Endodermal cell (in vitro differentiated cells): ENCODE measurements at places on chromosomes 7 and 10.

- H3K4me1 ChIP-seq, result peaks cover 10% of the 10 kb centered on the region
- no peak for DNase-seq
- H3K27ac ChIP-seq, result no peak overlapping the region
- H3K36me3 ChIP-seq, result no peaks in the 10 kb centered on the region
- no peaks in the 10 kb centered on the region for H3K27me3 ChIP-seq
These were observed 87.8 kb downstream of the TBXAS1 start for GRCh38 chr7:139916717-139917395.

DNA sequence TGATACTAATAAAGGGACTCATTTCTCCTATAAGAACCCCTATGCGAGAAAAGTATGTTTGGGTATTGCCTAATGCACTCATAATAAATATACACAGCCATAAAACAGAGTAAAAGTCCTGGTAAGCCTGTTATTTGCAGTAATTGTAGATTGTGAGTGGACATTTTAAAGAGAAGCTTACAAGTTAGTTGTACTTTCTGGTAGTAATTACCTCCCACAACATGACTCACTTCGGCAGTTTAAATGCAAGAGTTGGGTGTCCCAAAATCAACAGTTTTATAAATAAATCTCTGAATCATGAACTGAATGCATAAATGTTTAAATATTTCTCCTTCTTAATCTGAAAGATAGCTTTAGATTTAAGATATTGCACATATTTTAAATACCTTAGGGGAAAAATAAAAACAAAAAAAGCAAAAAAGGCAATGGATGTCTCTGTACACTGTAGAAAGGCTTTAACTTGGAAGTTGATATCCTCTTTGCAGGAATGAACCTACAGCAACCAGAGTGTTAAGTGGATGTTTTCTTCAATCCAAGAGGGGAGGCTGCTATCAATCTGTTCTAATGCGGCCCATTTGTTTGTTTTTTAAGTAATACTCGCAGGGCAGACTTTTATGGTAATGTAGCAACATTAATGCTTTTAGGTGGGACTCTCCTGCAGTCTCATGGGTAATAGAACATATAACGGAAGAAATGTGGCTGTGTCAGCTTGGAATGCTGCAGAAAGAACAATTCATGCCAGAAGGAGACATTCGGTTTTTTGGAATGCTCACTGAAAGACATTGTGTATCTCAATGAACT lies 57.3 kb upstream of the ZEB1 start:
- no peaks in the 10 kb centered on the region for H3K27me3 ChIP-seq
- no peak overlapping the region for H3K4me3 ChIP-seq
- no peaks in the 10 kb centered on the region for H3K4me1 ChIP-seq
- H3K27ac ChIP-seq, result no peak overlapping the region
- no peaks in the 10 kb centered on the region for H3K36me3 ChIP-seq
- DNase-seq, result no peak

GRCh38 chr10:75694269-75694668 lies 262.8 kb downstream of the LRMDA start:
- H3K27me3 ChIP-seq, result no peaks in the 10 kb centered on the region
- no peak overlapping the region for H3K27ac ChIP-seq
- no peak for DNase-seq
- no peaks in the 10 kb centered on the region for H3K36me3 ChIP-seq

DNA sequence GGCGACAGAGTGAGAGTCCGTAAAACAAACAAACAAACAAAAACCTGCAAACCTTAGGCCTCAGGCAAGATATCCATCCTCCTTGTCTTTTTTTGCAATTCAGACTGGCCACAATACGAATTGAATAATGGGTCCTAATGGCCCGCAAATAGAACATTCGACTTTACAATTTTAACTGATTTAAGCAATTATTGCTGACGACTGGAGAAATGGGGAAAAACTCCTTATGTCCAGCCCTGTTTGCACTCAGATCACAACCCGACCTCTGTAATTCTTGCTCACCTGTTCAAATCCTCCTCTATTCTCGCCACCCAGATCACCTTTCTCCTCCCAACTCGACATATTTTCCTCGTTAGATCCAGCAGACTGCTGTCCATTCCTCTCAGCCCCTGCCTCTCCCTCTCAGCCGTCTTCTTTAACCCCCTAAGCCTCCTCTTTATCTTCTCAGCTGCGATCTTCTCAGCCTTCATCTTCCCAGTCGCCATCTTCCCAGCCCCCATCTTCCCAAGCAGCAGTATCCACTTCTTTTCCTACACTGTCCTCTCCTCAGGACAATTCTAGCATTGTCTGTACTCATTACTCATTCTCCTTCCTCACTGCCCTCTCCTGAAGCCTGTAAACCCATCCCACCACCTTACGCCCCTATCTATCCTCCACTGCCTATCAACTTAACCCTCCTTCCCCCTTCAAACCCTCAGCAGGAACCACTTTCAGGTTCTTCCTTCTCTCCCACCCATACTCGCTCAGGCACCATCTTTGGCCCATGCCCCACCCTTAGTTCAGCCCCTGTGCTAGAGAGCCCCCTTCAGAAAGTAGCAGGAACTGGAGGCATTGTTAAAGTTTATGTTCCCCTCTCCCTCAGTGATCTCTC lies 61.8 kb downstream of the LRRC17 start:
- no peak overlapping the region for H3K27ac ChIP-seq
- no peak overlapping the region for H3K4me3 ChIP-seq
- no peaks in the 10 kb centered on the region for H3K4me1 ChIP-seq
- H3K27me3 ChIP-seq, result no peaks in the 10 kb centered on the region
- H3K36me3 ChIP-seq, result no peaks in the 10 kb centered on the region

DNA sequence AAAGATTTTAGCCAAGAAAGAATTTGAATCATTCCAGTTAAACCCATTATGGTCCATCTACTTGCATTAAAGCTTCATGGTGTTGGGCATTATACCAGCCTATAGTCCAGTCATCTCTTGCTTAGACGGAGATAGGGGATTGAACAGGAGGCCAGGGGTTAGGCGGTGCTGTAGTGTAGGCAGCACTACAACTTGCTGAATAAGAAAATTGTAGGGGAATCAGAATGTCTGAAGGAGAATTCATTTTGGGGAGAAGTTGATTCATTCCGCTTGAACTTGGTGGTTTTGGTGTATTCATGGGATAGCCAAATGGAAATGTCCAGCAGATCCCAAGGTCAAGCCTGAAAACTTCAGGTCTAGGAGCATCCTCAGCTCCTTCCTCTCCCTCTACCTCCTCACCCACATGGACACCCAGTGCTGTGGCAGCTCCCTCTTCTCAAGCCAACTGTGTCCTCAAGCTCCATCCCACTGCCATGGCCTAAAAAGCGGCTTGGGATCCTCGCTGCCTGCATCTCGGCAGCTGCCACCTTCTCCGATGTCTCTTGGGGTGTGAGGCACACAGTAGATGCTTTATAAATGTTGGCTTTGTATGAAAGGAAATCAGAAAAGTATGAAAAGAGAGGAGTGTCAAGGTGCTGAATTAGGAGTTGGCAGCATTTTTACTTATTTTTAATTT lies 63.6 kb upstream of the MNX1 start:
- peak; percentile 15 for DNase-seq
- H3K27me3 ChIP-seq, result peaks cover 34% of the 10 kb centered on the region
- no peaks in the 10 kb centered on the region for H3K36me3 ChIP-seq
- no peak overlapping the region for H3K4me3 ChIP-seq

DNA sequence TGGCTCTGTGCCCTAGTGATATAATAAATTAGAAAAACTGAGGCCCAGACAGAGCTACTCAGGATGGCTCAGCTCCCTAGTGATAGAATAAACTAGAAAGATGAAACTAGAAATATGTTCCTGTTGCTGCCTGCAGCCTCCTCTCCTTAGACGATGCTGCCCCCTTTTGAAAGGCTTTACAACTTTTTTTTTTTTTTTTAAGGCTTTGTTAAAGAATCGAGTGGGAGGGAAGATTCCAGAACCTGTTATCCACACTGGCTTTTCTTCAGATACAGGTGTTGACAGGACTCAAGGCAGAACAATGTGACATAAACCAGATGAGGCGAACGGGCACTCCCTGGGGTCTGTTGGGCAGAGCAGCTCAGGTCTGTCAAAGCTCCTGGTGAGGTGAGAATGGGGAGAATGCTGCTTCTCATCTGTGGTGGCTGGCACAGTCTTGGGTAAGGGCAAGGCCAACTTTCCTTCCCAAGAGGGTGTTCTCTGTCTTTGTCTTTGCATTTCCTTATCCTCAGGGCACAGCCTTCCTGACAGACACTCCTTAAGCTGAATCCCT lies 175.1 kb downstream of the COBL start:
- H3K4me3 ChIP-seq, result no peak overlapping the region
- peak; percentile 78 for DNase-seq
- no peaks in the 10 kb centered on the region for H3K36me3 ChIP-seq
- no peaks in the 10 kb centered on the region for H3K27me3 ChIP-seq

DNA sequence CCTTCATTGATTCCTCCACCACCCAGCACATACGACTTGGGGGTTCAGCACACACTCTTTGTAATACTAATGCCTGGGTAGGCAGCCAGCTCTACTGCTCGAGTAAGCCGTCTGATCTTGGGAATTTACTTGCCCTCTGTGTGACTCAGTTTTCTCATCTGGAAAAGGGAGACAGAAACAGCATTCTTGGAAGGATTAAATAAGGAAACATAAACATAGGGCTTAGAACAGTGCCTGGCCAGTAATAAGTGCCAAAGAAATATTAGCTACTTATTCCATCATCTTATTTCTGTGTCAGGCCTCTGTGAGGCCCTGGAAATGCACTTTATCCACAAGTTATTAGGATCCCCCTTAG lies 130.1 kb downstream of the TNS3 start:
- H3K36me3 ChIP-seq, result no peaks in the 10 kb centered on the region
- DNase-seq, result no peak
- H3K27me3 ChIP-seq, result no peaks in the 10 kb centered on the region
- no peak overlapping the region for H3K4me3 ChIP-seq
- H3K4me1 ChIP-seq, result no peaks in the 10 kb centered on the region

DNA sequence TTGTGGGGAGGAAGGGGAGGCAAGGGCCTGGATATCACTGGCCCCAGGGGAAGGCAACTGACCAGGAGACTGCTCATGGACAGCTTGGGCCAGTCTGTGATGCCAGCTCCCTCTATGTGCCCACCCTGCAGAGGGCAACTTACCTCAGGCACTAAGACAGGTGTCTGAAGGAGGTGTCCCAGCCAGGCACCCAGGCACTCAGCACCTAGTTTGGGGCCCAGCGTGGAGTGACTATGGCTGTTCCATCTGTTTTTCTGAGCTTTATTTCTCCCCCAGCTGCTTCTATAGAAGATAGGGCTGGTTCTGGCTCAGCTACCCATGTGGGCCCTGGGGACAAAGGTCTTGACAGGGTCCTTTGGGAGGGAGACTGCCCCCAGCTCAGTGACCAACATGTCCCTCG lies 150.6 kb upstream of the PCBD1 start:
- no peak overlapping the region for H3K4me3 ChIP-seq
- no peaks in the 10 kb centered on the region for H3K27me3 ChIP-seq
- H3K4me1 ChIP-seq, result no peaks in the 10 kb centered on the region
- DNase-seq, result no peak
- no peaks in the 10 kb centered on the region for H3K36me3 ChIP-seq

DNA sequence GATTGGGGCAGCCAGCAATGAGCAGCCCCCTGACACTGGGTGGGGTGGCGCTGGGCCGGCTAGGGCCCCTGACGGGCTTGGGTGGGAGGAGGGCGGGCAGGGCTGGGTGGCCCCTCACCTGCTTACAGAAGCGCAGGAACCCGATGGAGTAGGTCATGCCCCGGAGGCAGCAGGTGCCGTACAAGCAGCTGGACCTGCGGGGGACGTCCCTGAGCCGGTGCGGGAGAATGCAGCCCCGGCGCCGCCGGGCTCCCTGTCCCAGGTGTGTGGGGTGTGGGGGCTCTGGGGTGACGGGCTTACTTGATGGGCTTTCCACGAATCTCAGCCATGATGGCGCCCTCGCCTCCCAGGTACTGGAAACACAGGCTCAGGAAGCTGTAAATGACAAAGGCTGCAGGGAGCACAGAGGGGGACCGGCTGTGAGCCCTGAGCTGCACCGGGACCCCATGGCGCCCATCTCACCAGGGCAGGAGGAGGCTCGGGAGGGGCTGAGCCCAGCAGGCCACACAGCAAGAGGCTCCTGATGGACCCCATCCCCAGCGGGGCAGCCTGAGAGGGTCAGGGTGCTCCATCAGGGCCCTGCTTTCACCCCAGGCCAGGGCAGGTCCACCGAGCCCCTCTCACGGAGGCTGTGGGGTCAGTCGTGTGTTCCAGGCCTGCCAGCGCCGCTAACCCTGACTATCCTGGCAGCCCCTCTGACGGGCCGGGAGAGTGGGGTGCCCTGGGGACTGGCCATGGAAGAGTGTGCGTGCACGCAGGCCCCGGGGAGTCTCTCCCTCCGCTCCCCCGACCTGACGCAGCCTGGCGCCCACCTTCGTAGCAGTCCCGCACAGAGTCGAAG lies 5.8 kb downstream of the TMEM184A start:
- no peak for DNase-seq
- no peak overlapping the region for H3K4me3 ChIP-seq
- H3K36me3 ChIP-seq, result no peaks in the 10 kb centered on the region
- no peaks in the 10 kb centered on the region for H3K4me1 ChIP-seq
- no peaks in the 10 kb centered on the region for H3K27me3 ChIP-seq

DNA sequence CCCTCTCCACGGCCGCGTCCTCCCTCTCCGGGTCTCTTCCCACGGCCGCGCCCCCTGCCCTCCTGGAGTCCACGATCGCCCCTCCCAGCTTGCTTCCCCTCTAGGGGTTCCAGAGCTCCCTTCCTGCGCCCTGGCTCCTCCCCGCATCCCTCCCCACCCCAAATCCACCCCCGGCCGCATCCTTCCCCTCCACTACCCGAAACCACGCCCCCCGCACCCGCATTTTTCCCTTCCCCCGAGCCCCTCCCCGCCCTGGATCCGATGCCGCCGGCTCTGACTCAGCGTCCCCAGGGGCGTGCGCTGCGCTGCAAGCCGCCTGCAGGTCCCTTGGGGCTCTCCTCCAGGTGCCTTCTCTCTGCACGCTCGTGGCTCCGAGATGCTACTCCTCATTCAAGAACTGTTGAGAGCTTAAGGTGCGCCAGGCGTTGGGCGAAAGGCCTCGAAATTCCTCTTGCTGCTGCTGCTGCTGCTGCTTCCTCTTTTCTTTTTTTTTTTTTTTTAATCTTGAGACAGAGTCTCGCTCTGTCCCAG lies 372 bp upstream of the TMEM130 start:
- peak; percentile 85 for DNase-seq
- H3K4me1 ChIP-seq, result no peaks in the 10 kb centered on the region
- H3K27ac ChIP-seq, result no peak overlapping the region
- H3K4me3 ChIP-seq, result peak overlapping the region; percentile 58
- peaks cover 42% of the 10 kb centered on the region for H3K27me3 ChIP-seq

GRCh38 chr10:25756784-25757183 lies 177.2 kb upstream of the MYO3A start:
- H3K4me1 ChIP-seq, result peaks cover 3% of the 10 kb centered on the region
- H3K27me3 ChIP-seq, result no peaks in the 10 kb centered on the region
- H3K27ac ChIP-seq, result no peak overlapping the region
- H3K36me3 ChIP-seq, result no peaks in the 10 kb centered on the region
- H3K4me3 ChIP-seq, result peak overlapping the region; percentile 2

GRCh38 chr10:119101366-119102098 lies 2.4 kb upstream of the DENND10 start:
- H3K36me3 ChIP-seq, result peaks cover 8% of the 10 kb centered on the region
- no peak for DNase-seq
- no peaks in the 10 kb centered on the region for H3K27me3 ChIP-seq
- H3K4me1 ChIP-seq, result no peaks in the 10 kb centered on the region
- H3K4me3 ChIP-seq, result no peak overlapping the region

- no peak overlapping the region for H3K4me3 ChIP-seq
- H3K4me1 ChIP-seq, result peaks cover 3% of the 10 kb centered on the region
- peaks cover 27% of the 10 kb centered on the region for H3K36me3 ChIP-seq
These were observed 103.6 kb downstream of the ELMO1 start for GRCh38 chr7:37344886-37345579.
